Cortex of kidney (tissue), 1 donor: ENCODE measurements at places on chromosomes 11 and 22.

DNA sequence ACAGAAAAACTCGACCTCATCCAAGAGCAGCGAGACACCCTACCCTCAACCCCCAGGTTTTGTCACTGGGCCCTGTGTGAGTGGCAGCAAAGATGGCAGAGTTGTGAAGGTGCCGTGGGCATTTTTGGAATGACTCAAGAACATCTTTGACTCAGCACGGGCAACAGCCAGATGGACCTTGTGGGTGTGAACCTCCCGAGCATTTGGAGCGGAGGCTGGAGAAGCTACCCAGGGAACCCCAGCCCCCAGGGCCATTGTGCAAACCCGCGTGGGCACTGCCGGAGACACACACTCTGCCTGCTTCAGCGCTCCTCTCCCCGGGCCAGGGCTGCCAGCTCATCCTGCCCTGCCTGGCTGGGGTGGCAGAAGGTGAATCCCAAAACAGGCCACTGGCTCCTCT, 66.1 kb downstream of the PANX1 start:
- DNase-seq: no peak

DNA sequence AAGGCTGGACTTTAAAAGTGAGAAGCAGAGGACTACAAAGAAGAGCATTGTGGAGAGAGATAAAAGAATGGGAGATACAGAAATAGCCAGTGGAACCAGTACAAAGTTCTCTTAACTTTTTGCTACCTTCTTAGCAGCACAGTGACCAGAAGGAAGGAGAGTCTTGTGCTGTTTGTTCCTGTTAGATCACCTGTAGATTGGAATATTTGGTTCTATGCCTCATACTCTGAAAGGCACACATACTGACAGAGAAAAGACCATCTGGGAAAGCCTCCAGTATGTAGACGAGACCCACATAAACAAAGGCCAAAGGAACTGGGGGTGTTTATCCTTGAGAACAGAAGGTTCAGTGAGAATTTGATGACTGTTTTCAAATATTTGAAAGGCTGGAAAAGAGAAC, 18.7 kb downstream of the RNF141 start:
- DNase-seq: no peak

DNA sequence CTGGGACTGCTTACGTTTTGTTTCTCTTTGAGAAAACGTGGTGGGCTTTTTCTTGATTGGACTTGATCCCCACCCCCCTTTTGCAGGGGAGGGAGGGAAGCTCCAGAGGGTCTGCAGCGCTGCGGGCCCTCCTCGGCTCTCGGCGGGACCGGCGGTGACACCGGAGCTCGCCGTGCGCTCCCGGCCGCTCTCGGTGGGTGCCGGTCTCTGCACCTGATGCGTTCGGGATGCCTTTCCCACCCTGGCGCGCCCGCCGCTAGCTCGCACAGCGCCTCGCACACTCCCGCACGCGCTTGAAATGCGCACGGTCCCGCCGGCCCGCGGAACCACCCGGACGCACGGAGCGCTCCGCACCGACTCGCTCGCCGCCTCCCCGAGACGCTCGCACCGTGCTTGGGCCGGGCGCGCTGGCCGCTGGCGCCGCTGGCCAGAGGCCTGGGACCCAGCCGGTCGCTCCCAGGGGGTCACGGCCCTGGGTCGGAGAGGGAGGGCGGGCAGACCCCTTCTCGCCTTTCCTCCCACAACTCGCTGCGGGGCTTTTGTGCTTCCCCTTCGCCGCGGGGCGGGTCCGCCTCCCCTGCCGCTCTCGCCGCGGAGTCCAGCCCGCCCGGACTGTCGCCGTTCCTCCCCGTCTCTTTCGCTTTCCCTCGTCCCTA, 1.0 kb downstream of the ZBTB16 start:
- no peak for DNase-seq

- no peak for DNase-seq
Measured at GRCh38 chr11:67648140-67648795, 2.3 kb downstream of the ACY3 start.

DNA sequence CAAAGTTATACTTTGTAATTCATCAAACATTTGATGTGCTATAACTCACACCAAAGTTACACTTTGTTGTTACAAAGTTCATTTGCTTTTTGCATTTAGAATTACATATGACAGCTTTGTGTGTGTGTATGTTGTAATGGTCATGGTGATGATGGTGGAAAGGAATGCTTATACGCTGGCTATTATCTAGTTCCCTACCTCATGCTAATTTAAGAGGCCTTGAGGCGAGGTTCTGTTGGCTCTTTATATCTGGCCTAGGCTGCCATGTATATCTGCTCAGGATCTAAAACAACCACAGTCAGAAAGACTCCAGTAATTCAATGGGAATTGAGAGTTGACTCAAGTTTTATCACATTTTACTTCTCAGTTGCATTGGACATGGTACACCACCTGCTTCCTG, 123.4 kb downstream of the SLC17A6 start:
- no peak for DNase-seq
